ENCODE measurements at places on chromosomes 13 and 19. TPM values are rescaled to one million over a fixed set of nuclear protein-coding genes. Genes with fewer than 3 reads are reported as not detected.
A peak's percentile ranks its signal among the peaks of the same experiment; 100 is the strongest.

Gene PEX11G
- 2.2 TPM for total RNA-seq

Gene MUC16
- total RNA-seq = 0.42 TPM

Gene ZNF865
- 12.1 TPM for total RNA-seq

Gene BICRA
- 37.7 TPM for total RNA-seq

Gene ZNF99
- total RNA-seq = 0.03 TPM

DNA sequence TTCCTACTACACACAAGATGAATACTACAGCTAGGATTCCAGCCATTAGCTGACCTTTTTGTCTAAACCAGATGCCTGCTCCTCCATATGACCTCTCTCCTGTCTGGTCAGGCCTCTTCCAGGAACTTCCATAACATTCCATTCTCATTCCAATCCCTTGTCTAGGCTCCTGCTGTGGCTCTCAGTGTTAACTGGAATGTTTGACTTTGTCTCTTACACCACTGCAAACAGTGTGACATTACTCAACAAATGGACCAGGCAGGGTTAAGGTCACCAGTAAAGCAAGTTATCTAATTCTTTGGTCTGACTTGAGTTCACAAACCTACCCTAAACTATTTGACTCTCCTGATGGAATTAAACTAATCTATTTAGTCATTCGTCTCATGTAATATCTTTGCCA lies 2.1 kb upstream of the GPC6 start:
- peaks cover 28% of the 10 kb centered on the region for H3K4me1 ChIP-seq
- H3K4me3 ChIP-seq = peak overlapping the region; percentile 2
- peak; percentile 95 for DNase-seq
- 0 out of 2 replicates have a peak, but pooled peaks cover under 1% of the 10 kb centered on the region for H3K27me3 ChIP-seq
- H3K36me3 ChIP-seq = no peaks in the 10 kb centered on the region
- peak overlapping the region; percentile 56 for H3K27ac ChIP-seq

DNA sequence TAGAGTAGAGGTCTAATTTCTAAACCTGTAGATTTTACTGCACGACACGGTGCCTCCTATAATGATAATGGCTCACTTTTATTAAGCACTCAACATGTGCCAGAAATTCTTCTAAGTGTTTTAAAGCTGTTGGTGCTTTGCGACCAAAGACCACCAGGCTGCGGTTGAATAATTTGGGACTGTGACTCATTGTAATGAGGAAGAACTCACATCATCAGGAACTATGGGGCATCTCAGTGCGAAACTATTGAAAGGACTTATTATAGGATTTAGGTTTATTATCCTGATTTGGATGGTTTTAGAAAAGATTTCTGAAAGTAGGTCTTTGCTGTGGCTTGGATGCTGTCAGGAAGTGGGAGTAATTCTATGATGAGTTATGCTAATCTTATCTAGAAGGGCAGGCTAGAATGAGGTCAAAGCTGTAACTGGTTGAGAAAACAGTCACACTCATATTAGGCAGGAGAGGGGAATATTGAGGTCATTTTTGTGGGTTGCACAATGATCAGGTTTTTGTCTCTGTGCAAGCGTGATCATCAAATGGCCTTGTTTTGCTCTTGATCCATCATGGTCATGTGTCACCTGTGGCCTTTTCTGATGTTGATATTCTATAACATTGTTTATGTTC lies 266.8 kb downstream of the PCDH20 start:
- H3K27ac ChIP-seq = no peak overlapping the region
- H3K27me3 ChIP-seq = no peaks in the 10 kb centered on the region
- H3K4me1 ChIP-seq = no peaks in the 10 kb centered on the region

- peaks cover 91% of the 10 kb centered on the region for H3K27me3 ChIP-seq
- peaks cover 57% of the 10 kb centered on the region for H3K4me1 ChIP-seq
- DNase-seq = no peak
- H3K36me3 ChIP-seq = no peaks in the 10 kb centered on the region
- peak overlapping the region; percentile 89 for H3K4me3 ChIP-seq
These were observed 110.0 kb downstream of the KCNRG start for GRCh38 chr13:50125304-50125553.

DNA sequence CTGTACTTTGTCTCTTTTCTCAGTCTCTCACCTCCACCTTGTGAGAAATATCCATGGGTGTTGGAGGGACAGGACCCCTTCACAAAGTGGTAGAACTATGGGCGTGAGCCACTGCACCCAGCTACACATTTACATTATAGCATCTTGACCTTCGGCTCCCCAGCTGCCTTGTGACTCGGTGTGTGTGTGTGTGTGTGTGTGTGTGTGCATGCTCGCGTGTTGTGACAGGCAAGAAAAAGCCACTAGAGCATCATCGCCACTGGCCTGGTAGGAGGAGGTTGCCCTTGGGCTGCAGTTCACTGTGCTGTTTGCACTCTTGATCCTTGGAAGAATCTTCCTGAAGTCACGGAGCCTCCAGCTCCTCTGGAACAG lies 13.7 kb upstream of the ZNF888 start:
- H3K4me1 ChIP-seq = 0 out of 2 replicates have a peak, but pooled peaks cover 8% of the 10 kb centered on the region
- H3K4me3 ChIP-seq = no peak overlapping the region
- 0 out of 2 replicates have a peak, but pooled peaks cover 5% of the 10 kb centered on the region for H3K36me3 ChIP-seq
- no peak overlapping the region for H3K27ac ChIP-seq
- no peaks in the 10 kb centered on the region for H3K27me3 ChIP-seq
- no peak for DNase-seq

- no peak overlapping the region for H3K4me3 ChIP-seq
- peaks cover 8% of the 10 kb centered on the region for H3K4me1 ChIP-seq
- H3K27ac ChIP-seq = no peak overlapping the region
- H3K36me3 ChIP-seq = no peaks in the 10 kb centered on the region
- H3K27me3 ChIP-seq = no peaks in the 10 kb centered on the region
These were observed 1827.0 kb upstream of the MIR17HG start for GRCh38 chr13:89520468-89520867.

- peaks cover 21% of the 10 kb centered on the region for H3K4me1 ChIP-seq
- peak; percentile 55 for DNase-seq
- H3K27ac ChIP-seq = no peak overlapping the region
- no peaks in the 10 kb centered on the region for H3K27me3 ChIP-seq
- H3K36me3 ChIP-seq = no peaks in the 10 kb centered on the region
These were observed 74.1 kb downstream of the DCLK1 start for GRCh38 chr13:36057041-36057440.

GRCh38 chr19:54035215-54036178 lies 28.2 kb downstream of the VSTM1 start:
- H3K4me3 ChIP-seq = no peak overlapping the region
- H3K36me3 ChIP-seq = no peaks in the 10 kb centered on the region
- H3K4me1 ChIP-seq = peaks cover 26% of the 10 kb centered on the region
- H3K27me3 ChIP-seq = no peaks in the 10 kb centered on the region
- DNase-seq = peak; percentile 68
- peak overlapping the region; percentile 86 for H3K27ac ChIP-seq

DNA sequence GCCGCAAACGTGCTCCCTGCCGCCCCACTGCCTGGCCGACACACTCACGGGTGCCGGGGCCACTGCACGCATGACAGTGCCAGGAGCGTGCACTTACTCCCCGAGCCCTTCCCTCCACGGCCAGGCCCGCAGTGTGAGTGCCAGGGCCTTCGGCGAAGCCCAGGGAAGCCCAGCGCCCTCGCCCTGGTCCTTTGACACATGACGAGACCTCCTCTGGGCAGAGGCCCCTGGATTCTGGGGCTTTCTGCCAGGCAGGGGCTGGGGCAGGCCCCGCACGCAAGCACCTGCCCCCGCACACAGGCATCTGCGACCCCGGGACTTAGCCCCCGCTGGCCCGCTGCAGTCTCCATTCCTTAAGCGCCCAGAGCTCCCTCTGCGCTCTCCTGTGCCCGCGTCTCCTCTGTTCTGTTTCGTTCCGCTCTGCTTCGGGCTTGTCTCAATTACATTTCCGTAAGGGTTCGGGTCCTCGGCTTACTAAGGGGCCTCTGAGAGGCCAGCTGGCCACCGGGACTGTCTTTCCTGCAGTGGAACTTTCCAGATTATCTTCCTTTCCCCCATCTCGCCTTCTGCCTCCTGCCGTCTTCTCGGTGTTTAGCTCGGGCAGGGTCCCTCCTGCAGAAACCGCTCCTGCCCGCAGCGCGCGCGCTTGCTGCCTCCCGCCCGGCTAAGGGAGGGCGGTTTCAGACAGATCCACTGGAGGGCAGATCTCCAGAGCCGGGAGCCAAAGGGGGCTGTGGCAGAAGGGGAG lies 98.8 kb downstream of the ING1 start:
- peaks cover 26% of the 10 kb centered on the region for H3K27me3 ChIP-seq
- H3K27ac ChIP-seq = no peak overlapping the region
- H3K4me3 ChIP-seq = peak overlapping the region; percentile 56
- no peaks in the 10 kb centered on the region for H3K36me3 ChIP-seq

DNA sequence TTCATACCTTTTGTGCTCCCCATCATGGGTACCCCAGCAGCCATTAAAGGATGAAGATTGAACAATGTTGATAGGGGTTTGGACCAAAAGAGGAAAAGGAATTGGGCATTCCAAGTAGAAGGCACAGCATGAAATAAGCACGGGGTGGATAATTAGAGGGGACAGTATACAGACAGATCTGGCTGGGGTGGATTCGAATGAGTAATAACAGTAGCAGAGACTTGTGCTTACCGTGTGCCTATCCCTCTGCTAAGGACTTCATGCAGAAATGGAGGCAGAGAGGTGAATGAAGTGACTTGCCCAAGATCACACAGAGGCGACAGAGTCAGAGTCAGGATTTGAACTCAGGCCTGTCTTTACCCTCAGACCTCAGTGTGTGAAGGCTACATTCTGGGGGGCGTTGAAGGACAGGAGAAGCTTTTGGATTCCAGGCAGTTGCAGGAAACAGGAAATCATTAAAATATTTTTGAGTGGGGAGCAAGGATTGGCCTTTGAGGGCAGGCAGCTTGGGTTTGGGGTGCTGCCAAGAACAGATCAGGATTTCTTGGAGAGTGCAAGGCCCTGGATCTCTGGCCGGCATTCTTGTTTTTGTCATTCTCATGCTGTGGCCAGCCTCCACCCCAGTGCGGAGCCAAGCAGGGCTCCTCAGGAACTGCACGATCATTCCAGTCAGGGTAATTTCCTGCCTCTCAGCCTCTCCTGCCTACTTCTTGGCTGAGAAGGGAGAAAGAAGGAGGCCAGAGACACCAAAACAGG lies 18.7 kb downstream of the PAF1 start:
- no peak for DNase-seq
- peaks cover 10% of the 10 kb centered on the region for H3K36me3 ChIP-seq
- no peaks in the 10 kb centered on the region for H3K4me1 ChIP-seq
- no peak overlapping the region for H3K4me3 ChIP-seq
- no peaks in the 10 kb centered on the region for H3K27me3 ChIP-seq

DNA sequence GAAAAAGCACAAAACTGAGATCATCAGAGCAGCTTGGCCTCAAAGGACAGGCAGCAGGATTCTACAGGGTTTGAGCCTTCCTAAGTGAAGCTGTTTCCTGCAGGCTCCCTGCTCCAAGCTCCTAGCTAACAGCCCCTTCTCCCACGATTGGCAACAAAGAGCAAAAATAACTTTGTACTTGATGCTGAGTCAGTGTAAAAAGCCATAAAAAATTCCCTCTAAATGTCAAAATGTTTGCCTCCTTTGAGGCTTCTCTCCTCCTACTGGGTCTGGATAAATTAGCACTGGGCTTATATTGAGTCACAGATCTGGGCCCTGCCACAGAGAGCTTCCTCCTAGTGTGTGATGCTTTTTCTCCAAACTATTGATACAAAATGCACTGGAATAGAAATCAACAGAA lies 153.3 kb downstream of the TNFRSF19 start:
- no peak for DNase-seq
- H3K27ac ChIP-seq = no peak overlapping the region
- H3K36me3 ChIP-seq = no peaks in the 10 kb centered on the region
- H3K27me3 ChIP-seq = no peaks in the 10 kb centered on the region

DNA sequence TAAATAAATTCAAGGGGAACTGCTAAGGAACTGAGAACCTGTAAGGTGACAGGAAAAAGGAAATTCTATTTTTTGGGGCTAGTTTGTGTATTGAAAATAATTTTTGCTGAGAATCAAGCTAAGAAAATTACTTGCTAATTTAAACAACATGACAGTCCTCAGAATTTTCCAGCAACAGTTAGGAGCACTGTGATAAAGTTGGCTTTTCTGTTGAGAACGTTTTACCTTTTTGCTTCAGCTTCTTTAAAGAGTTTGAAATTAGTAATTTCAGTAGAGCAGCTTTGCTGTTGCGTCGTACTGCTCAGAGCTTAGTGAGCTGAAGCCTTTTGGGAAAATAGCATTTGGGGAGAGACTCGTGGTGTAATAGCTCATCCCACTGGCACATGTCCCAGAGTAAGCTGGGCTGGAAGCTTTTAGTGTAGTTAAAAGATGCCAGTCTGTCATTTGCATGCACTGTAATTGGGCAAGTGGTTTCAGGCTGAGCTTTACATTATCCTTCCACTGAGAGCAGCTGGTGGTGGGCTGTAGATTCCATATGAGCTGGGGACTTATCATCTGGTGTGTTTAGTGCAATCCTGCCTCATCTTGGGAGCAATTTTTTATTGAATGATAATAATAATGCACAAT lies 69.8 kb downstream of the LRCH1 start:
- no peaks in the 10 kb centered on the region for H3K27me3 ChIP-seq
- no peaks in the 10 kb centered on the region for H3K36me3 ChIP-seq
- DNase-seq = no peak
- peaks cover 58% of the 10 kb centered on the region for H3K4me1 ChIP-seq
- H3K4me3 ChIP-seq = no peak overlapping the region

GRCh38 chr19:49937750-49938381 lies 8.6 kb upstream of the NUP62 start:
- H3K36me3 ChIP-seq = no peaks in the 10 kb centered on the region
- peak; percentile 94 for DNase-seq
- H3K27ac ChIP-seq = no peak overlapping the region
- peak overlapping the region; percentile 49 for H3K4me3 ChIP-seq
- H3K27me3 ChIP-seq = no peaks in the 10 kb centered on the region

GRCh38 chr19:56671613-56671994 lies at the start of gene ZNF835:
Gene ZNF835 (minus strand): TSS chr19:56671757. CDS start chr19:56665198, 6,559 bp downstream.
- no peaks in the 10 kb centered on the region for H3K4me1 ChIP-seq
- H3K4me3 ChIP-seq = peak within 1 kb of the TSS; percentile 45
- no peaks in the 10 kb centered on the region for H3K36me3 ChIP-seq
- no peak within 1 kb of the TSS for H3K27ac ChIP-seq
- DNase-seq = peak; percentile 70
- no peaks in the 10 kb centered on the region for H3K27me3 ChIP-seq

- H3K27me3 ChIP-seq = no peaks in the 10 kb centered on the region
- H3K36me3 ChIP-seq = peaks cover 10% of the 10 kb centered on the region
- H3K27ac ChIP-seq = no peak overlapping the region
- no peaks in the 10 kb centered on the region for H3K4me1 ChIP-seq
These were observed 12.9 kb upstream of the F2RL3 start for GRCh38 chr19:16875584-16876555.

- H3K27ac ChIP-seq = no peak overlapping the region
- H3K4me3 ChIP-seq = no peak overlapping the region
- H3K27me3 ChIP-seq = no peaks in the 10 kb centered on the region
These were observed 20.8 kb downstream of the LAIR2 start for GRCh38 chr19:54523403-54523802.

GRCh38 chr19:47494729-47495128 lies 10.7 kb upstream of the KPTN start:
- H3K4me1 ChIP-seq = peaks cover 4% of the 10 kb centered on the region
- no peak overlapping the region for H3K4me3 ChIP-seq
- H3K27ac ChIP-seq = no peak overlapping the region
- no peaks in the 10 kb centered on the region for H3K36me3 ChIP-seq

- H3K27me3 ChIP-seq = no peaks in the 10 kb centered on the region
- no peak for DNase-seq
- H3K27ac ChIP-seq = no peak overlapping the region
- no peaks in the 10 kb centered on the region for H3K36me3 ChIP-seq
- no peak overlapping the region for H3K4me3 ChIP-seq
These were observed 173.1 kb downstream of the ABCC4 start for GRCh38 chr13:95128045-95128643.

Measured in GM23338 (cell line).